HTR-8/SVneo (cell line): ENCODE measurements at places on chromosomes 11 and 22.

GRCh38 chr11:117668321-117668751 lies 128.7 kb downstream of the DSCAML1 start:
- DNase-seq, result no peak

DNA sequence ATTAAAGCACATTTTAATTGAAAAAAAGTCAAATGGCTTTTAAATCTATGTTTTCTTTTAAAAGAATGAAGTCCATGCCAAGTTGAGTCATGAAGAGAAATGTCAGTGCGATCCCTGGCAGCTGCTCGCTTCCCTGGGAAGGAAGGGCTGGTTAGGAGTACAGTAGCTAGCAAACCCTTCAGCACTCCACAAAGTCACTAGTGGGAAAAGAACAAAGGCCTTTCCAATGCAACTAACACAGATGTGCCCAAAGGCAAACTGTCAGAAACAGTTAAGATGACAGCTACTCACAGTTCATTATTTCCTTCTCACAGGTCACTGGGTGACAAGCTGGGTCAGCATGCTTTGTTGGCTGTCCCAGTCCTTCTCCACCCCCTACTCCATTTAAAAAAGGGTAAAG lies 308.7 kb downstream of the DCDC1 start:
- no peak for DNase-seq

- DNase-seq, result peak; percentile 27
Measured at GRCh38 chr22:43185860-43186261, 1.1 kb downstream of the TTLL12 start.

DNA sequence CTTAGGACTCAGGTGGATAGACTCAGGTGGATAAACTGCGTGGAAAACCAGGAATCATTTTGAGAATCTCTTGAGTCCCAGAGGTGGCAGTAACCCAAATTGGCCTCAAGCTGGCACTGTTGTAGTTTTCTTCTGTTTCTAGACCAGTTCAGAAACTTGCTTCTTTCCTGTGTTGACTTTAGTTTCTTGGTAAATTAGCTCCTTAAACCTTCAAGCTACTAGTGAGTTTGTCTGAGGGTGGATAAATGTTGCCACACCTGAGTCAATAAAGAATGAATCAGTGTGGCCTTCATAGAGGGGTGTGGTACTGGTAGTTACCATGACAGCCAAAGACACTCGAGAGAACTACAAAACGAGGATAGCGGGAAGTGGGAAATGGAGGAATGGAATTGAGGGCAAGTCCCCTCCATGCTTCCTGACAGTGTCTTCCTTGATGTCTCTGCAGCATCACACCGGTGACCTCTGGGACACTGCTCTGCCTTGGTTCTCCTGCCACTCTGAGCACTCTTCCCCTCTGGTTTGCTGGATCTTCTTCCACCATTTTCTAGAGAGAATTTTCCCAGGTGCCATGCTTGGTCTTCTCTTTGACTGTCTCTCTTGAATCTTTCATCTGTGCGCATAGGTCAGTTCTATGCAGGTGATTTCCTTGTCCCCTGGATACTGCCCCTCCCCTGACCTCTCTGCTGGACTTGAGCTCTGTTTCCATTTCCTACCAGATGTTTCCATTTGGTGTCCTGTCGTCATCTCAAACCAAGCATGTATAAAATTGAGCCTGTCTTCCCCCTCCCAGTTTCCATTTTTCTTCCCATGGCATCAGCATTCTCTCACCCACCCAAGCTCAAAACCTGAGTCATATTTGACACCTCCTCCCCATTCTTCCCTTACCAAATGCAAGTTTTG lies 7.2 kb downstream of the POLD4 start:
- DNase-seq, result no peak

DNA sequence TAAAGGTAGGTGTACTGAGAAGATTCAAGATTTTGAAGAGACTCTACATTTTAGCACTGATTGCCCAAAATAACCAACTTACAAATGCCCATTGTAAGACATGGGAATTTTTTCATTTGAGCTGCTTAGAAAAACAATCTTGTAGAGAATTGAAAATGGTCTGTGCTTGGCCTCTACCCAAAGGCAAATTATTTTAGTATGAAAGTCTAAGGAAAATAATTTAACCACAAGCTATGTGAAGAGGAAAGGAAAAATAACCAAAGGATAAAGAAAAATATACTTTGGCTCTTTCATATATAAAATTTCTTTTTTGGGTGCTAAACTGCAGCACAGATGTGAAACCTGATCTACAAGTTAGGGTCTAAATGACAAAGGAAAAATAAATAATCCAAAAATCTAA lies 54.9 kb downstream of the ME3 start:
- DNase-seq, result no peak

DNA sequence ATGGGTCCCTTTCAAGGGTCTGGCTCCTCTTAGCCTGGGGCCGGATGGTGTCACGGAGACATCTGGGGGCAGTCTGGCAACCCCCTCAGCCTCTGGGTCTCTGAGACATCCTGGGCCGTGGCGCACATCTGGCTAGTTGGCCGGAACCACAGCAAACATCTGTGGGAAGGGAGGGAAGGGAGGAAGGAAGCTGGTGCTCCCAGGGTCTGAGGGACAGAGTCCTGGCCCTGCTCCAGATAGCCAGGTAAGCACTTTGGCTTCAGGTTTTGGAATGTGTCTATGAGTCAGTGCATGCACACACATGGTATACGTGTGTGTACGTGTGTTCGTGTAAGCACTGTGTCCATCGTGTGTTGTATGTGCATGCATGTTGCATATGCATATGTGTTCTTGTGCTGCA lies 225.1 kb downstream of the MN1 start:
- DNase-seq, result no peak

DNA sequence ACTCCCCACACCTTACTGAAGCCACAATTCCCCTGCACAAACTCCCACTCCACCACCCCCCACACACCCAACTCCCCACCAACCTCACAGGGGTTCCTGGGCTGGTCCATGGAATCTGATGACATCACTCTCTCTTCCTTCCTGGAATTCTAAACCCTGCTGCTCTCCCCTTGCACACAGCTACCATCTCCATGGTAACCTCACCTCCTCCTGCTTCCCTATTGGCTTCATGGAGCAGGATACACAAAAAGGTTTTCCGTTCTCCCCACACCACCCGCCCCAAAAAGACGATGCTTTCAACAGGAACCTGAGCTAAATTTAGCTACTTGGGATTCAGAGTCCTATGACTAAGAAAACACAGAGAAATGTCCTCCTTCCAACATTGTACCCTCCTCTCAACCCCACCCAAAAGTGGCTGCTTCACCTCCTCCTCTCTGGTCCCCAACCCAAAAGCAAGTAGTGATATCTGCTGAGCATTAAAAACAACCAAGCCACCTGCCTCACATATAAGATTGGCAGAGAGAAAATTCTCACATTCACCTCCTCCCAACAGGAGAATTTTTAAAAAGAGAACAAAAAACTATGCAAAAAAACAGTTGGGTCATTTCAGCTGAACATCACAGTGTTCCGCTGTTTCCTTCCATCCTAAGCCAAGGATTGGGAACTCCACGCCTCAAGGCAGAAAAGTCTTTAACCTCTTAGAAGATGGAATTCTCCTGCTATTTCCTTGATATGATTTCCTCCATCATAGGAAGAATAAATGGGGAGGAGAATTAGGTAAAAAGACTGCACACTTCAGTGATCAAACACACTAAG lies 66.9 kb downstream of the RBFOX2 start:
- peak; percentile 34 for DNase-seq

DNA sequence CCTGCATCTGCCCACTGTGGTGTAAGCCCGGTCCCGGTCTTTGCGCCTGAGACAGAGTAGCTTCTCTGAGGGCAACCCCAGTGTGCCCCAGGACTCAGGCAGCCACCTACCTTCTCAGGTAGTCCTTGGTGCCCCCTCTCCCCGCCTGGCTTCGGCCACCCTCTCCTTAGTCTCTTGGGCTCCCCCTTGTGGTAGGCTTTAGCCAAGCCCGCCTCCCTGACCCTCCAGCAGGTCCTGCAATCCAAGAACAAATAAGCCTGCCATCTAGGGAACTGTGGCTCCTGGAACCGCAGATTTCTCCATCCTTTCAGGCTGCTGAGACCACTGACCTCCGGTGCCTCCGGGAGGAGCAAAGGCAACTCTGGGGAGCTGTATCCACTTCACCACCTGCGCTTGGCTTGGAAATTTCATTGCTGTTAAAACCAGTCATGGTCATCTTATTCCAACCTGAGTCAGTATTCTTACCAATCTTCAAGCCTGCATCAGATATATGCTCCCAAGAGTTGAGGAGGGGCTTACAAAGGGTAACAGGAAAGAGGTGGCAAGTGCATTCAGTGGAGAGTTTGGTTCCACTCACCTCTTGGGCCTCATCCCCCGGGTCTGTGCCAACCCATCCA lies 52.8 kb upstream of the TENM4 start:
- peak; percentile 43 for DNase-seq

DNA sequence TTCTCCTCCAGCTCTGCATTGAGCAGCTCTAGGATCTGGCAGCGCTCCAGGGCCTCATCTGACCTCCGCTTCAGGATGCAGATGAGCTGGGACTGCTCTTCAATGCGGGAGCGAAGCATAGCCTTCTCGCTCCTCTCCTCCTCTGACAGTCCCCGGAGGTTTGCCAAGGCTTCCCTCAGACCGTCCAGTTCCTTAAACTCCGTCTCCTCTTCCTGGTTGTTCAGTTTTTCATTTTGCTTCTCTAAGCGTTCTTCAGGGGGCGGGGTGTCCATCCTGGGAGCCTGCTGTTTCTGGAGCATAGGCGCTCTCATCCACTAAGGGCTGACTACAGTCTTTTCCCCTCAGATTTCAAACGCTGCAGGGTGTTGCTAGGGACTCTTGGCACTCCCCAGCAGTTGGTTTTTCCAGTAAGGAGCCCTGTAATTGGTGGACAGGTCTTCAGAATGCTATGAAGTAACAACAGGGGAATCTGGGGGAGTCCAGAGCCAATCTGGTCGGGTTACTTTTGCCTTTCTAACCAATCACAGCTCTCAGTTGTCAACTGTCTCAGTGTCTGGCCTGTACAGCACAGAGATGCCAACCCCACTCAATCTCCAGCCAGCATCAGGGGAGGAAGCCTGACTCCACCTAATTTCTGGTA lies at the start of gene CCDC89:
Gene CCDC89, minus strand, starts transcription at position 376 of the 640 bp plus-strand sequence. Its CDS starts 65 bp downstream, at position 311.
- DNase-seq, result peak; percentile 85

- no peak for DNase-seq
Measured at GRCh38 chr11:129373489-129373953, 2.1 kb upstream of the BARX2 start.

DNA sequence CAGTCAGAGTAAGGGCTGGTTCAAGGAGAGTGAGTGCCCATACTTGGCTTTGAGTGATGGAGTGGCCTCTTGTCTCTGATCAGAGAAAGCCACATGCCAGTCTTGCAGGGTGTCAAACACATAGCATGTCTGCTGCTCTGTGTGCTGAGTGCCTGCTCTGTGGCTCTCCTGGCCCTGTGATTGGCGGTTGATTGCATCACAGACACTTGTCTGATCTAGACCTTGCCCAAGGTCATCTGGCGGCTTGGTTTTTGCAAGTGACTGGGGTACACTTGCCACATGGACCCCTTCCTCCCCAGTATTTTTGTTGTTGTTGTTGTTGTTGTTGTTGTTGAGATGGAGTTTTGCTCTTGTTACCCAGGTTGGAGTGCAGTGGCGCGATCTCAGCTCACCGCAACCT lies 10.3 kb downstream of the OSBP2 start:
- DNase-seq, result no peak

GRCh38 chr11:420054-420910 lies 5.5 kb upstream of the SIGIRR start:
- DNase-seq, result no peak

GRCh38 chr11:108221371-108221770 lies 1.1 kb downstream of the NPAT start:
- DNase-seq, result no peak

DNA sequence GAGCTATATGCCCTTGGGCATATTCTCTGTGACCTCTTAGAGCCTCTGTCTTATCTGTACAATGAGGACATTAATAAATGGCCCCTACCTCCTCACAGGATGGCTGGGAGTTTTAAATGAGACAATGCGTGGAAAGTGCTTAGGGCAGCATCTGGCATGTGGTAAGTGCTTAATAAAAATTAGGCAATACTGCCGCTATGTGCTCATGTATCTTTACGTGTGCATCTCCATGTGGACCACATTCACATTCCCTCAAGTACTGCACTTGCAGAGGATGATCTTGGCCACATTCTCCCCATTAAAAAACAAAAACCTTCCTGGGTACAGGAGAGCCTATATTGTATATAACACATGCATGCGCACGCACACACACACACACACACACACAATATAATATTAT lies 19.1 kb upstream of the BSX start:
- no peak for DNase-seq

DNA sequence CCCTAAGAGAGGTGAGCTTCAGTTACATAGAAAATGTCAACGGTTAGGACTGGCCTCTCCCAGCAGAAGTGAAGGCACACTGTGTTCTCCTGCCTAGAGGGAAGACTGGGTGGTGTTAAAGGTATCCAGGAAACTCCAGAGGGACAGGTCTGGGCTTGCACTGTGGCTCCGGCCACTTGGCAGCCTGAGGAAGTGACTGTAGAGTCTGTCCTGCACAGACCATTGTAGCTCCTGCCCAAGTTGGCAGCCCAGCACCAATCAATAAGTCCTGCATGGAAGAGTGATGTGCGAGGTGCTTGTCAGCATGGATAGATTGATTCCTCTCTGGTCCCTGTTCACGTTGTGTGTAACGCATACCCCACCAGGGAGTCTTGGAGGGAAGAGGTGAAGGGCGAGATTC lies 284.8 kb downstream of the TENM4 start:
- no peak for DNase-seq

DNA sequence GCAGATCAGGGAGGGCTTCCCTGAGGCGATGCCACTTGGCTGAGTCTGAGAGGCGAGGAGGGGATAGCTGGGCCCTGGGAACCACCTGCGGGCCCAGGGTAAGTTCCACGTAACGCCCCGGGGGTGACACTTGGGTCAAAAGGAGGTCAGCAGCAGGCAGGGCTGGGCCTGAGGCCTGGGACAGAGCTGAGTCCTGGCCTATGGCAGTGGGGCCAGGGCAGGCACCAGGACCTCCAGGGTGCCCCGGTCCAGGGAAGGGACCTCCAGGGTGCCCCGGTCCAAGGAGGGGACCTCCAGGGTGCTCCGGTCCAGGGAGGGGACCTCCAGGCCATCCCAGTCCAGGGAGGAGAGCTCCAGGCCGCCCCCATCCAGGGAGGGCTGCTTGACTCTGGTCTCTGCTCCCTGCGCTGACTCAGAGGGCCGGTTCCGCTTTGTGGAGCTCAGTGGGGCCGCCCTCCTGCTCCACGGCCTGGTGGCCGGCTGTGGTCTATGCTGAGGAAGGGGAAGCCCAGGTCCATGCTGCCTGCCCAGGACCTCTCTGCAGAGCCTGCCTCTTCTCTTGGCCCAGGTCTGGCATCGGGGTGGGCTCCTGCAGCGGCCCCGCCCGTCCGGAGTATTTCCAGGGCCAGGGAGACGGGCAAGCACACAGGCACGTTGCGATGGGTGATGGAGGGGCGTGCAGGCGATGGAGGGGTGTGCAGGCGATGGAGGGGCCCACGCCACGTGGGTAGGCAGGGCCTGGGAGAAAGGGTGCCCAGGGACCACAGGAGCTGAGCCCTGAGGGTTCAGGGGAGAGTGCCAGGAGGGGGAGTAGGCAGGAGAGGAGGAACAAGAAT lies 19.5 kb upstream of the WNT7B start:
- DNase-seq, result no peak

GRCh38 chr22:38843657-38844314 lies at the start of gene NPTXR:
Gene NPTXR, minus strand, starts transcription at chr22:38844028.
- peak; percentile 50 for DNase-seq
